ENCODE measurements at places on chromosomes 11 and 22.

DNA sequence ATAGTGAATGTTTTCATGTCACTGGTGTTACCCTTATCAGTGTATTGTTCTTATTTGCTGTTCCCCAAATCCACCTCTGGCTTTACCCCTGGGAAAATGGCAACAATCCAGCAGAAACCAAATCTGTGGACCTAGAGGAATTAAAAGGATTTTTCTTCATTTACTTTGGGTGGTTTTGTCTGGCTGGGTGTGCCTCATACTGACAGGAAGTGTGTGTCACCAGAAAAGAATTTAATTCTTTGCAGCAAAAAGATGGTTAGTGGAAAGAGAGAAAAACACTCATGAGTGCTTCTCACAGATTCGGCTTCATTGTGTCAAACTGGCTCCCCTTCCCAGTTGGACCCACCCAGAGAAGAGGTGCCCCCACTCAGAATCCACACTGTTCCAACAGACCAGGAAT is 38.9 kb downstream of the FZD4 start:
- no peak for DNase-seq

GRCh38 chr11:14612694-14613093 is 30.9 kb upstream of the PDE3B start:
- DNase-seq = no peak

- DNase-seq = no peak
These were observed 74.7 kb upstream of the B3GAT1 start for GRCh38 chr11:134486704-134487103.

- no peak for DNase-seq
These were observed 11.0 kb downstream of the NRXN2 start for GRCh38 chr11:64711956-64712362.

DNA sequence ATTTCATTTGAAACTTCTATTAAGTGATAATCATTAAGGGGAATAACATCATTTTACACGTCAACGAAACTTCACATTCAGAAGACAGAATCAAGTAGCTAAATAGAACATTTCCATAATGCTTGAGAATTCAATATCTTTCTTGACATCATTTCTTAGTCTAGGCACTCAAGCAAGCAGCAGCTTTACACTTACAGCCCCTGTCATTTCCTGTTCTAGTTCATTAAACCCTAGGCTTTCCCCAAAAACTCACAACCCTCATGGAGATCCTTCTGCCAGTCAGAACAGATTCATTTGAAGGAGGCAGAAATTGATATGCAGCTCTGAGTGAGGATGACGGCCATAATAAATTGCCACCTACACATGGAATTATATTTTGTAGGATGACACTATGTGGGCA is 5.3 kb upstream of the HORMAD2 start:
- no peak for DNase-seq
